Fibroblast of gingiva (primary cell): ENCODE measurements at places on chromosomes 6 and 20.
A peak's percentile ranks its signal among the peaks of the same experiment; 100 is the strongest.

DNA sequence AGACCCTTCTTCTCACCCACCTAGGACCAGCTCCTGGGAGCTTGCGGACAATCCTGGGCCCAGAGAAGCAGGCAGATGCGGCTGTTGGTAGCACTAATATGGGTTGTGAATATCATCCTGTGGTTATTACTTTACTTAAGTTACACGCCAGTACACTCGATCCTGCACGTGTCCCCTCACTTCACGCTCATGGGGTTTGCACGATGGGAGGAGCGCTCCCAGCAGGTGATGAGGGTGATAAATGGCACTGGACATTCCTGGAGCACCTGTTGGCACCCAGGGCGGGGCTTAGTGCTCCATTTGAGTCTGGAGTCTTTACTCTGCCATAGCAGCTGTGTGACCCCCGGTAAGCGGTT, 335.1 kb downstream of the PREX1 start:
- no peak for DNase-seq

GRCh38 chr20:62220666-62221568, 839 bp upstream of the HRH3 start:
- no peak for DNase-seq

DNA sequence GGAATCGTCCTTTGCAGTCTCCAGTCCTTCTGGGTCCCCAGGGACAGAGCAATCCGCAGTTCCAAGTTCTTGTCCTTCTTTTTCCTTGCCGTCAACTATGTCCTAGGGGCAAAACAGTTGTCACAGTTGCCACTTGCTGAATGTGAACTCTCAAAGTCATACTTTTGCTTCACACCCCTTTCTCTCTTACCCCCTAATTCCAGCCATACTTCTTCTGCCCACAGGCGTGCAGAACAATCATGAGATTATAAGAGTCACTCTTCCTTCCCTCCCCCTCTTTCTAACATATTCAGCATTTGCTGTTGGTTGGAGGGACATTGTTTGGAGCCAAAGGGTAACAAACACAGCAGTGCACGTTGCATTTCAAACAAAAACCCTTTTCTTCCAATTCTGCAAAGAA, 74.4 kb downstream of the BCAS1 start:
- no peak for DNase-seq

DNA sequence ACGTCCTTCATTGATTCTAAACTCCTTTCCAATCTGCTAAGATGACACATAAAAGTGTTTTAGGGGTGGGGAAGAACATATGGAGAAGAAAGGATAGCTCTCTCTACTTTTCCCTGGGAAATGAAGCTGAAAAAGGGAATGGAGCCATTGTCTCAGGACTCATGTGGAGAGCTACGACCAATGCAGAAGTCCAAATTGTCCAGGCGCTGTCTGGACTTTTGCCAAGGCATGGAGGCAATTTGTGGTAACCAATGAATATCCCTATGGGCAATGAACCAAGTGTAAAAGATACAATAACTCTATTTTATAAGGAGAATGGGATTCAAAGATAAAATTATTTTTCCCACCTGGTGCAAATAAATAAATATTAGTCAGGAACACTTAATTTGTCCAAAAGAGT, 16.1 kb downstream of the FBXL4 start:
- DNase-seq: no peak

- no peak for DNase-seq
These were observed 179.8 kb downstream of the CLIC5 start for GRCh38 chr6:45835721-45836437.

DNA sequence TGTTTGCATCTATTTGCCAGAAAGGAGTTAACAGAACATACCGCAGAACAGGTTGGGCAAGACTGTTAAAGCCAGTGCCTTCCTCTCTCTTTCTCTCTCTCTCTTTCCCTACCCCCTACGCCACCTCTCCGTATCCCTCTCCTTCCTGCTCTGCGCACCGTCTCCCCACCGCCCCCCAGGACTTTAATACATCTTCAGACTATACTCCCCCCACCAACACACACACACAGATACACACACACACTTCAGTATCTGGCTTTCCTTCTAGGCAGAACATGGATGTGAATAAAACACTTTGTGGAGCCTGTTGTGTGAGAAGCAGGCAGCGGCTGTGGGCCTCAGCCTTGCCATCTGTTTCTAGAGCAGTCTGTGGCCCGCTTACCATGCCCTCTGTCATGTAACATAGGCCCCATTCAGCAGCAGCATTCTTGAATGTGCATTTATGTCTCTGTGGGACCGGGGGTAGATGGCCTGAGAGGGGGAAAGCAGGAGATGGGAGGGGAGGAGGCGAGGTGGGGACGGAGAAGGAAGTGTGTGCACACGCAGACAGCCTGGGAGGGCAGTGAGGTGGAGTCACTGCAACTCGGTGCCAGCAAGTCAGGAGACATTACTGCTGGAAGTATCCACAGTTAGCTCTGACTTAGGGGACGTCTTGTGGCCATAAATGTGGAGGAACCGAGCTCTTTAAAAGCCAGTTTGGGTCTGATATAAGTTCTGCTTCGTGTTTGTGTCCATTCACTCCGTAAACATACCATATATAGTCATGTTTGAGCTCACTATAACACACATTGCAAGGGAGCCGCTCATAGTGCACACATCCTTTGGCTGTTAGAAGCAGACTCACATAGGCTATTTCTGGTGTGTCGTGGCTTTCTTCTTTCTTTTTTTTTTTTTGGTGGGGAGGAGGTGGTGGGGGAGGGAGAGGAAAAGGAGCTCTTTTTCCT, 38.4 kb downstream of the RREB1 start:
- peak; percentile 26 for DNase-seq

DNA sequence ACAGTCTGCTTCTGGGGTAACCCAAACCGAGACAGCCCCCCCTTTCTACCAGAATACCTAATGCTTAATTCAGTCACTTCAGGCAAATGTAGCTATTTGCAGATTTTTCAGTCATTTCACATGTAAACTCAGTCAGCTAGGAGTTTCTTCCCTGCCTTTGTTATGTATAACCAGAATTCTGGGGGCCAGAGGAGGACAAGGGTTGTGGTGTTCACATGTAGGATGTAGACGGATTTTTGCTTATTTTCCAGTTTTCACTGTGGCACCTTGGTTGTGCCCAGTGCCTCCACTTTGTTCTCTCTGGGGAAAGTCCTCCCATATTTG, 51.1 kb downstream of the PROKR2 start:
- no peak for DNase-seq

GRCh38 chr20:38260378-38261053, at the start of gene KIAA1755:
Gene KIAA1755, minus strand, starts transcription at chr20:38260735. Its CDS starts 235 bp downstream, at chr20:38260500.
- DNase-seq: no peak

- DNase-seq: no peak
These were observed 215.2 kb downstream of the SLC35F1 start for GRCh38 chr6:118122161-118122725.

GRCh38 chr6:3788408-3789017, 37.0 kb upstream of the PXDC1 start:
- no peak for DNase-seq

DNA sequence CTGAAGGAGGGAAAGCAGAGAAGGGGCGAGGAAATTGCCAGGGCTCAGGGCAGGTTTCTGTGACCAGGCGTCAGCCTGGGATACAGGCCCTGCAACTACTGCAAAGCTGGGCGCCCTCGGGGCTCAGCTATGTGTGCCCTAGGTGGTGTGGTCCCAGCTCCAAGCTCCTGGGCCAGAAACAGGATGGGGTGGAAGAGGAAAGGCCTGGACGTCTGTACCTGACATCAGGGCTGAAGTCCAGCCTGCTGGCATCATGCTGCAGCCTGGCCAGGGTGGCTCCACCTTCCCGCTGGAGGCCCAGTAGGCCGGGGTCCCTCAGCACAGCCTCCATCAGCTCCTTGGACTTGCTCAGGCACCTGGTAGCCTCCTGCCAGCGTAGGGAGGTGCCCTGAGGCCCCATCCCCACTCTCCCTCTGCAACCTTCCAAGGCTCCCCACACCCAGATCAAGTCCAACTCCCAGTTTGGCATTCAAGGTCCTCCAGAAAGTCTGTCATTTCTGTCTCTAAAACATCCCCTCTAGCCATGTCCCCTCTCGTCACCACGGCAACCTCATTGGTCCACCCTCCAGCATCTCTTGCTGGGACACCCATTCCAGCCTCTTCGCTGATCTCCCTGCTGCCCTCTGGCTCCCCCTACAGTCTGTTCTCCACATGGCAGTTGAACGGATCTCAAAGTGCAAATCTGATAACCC, 38.2 kb downstream of the KIAA1755 start:
- DNase-seq: peak; percentile 21

DNA sequence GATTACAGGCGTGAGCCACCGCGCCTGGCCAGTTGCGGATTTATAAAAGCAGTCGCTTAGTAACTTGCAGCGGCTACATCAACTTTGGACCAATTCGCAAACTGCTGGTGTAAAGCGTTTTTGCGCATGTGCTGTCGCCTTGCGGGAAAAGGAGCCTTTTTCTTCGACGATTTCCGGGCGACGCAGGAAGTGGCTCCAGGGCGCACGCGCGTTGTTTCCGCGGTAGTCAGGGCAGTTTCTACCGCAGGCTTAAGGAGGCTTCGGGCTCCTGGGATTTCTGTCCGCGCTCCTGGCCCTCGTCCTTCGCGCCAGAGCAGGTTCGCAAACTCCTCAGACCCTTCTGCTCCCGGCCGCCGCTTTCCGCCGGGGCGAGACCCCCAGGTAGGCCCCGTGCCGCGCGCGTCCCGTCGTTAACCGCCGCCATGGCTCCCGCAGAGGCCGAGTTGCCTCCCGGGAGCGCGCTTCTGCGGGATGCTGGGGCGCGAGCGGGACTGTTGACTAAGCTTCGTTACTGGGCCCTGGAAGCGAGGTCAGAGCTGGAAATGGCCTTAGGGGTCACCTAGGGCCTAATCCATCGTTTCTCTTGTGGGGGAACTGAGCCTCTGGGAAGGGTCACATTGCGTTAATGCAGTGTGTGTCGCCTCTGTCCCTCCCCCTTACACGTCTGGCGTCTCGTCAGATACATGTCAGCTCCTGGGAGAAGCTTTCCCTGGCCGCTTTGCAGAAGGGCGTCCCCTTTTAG, at the start of gene RAE1:
Gene RAE1 (plus strand): TSS at position 214 of the 742 bp plus-strand sequence. CDS start 2,784 bp downstream, outside the sequence.
- DNase-seq: peak; percentile 89

DNA sequence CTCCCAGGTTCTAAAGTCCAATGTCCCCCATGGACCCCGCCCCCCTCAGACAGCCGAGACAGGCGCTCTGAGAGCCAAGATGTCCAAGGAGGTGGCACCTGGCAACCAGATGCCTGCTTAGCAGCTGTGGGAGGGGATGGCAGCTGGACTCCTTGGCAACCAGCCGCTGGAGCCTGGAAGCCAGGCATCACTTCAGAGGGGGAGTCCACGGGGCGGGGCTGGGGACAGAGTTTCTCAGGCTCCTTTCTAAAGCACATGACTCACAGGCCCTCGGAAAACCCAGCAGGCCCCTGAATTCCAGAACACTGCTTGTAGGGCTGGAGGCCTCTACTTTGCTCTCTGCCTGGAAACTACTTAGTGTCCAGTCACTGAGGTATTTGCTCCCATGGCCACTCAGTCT, 51.5 kb downstream of the PREX1 start:
- DNase-seq: peak; percentile 85

- DNase-seq: peak; percentile 86
These were observed 436.8 kb downstream of the HAO1 start for GRCh38 chr20:7503501-7503900.

- DNase-seq: peak; percentile 89
These were observed 40.1 kb downstream of the TBPL1 start for GRCh38 chr6:133992992-133993680.

- DNase-seq: peak; percentile 69
These were observed 11.0 kb downstream of the TNFAIP3 start for GRCh38 chr6:137878029-137878428.

DNA sequence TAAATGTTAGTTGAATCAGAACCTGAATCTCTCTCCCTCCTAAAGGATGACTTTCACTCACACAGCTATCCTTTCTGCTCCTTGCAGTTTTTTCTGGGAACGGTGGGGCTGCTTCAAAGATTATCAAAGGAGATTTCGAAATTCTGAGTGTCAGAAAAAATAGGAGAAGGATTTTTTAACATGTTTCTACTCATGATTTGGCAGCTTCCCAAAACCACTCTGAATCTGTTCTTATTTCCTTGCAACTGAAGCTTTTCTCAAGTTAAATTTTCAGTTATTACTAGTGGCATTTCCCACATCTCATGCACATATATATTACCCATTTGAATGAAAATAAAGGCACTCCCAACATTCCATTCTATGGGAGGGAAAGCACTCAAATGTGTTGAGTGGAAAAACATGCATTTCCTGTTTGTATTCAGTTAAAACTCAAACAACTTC, 123.6 kb downstream of the LCA5 start:
- peak; percentile 87 for DNase-seq

GRCh38 chr6:36820700-36821580, 18.3 kb downstream of the CPNE5 start:
- no peak for DNase-seq

GRCh38 chr20:58044286-58044685, 184.2 kb downstream of the ANKRD60 start:
- DNase-seq: no peak

DNA sequence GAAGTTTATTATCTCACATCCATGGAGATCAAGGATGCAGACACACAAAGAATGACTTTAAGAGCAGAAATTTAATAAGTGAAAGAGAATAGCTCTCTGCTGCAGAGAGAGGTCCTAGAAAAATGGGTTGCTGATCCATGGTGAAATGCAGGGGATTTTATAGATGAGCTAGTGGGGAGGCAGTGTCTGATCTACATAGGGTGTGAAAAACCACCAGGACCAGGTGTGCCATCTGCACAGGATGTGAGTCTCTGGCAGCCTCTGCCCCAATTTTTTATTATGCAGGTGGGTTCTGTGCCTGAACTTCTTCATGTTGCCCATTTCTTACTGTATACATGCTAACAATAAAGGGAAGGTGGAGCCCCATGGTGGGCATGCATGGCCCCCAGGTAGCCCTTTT, 19.9 kb upstream of the NANP start:
- DNase-seq: no peak

GRCh38 chr20:58130156-58130555, 98.3 kb downstream of the ANKRD60 start:
- DNase-seq: no peak

- no peak for DNase-seq
These were observed 158.9 kb downstream of the MRPL14 start for GRCh38 chr6:43968110-43968965.

- DNase-seq: no peak
These were observed 77.4 kb upstream of the SULF2 start for GRCh38 chr20:47862574-47863240.

- DNase-seq: no peak
These were observed 23.4 kb downstream of the THBS2 start for GRCh38 chr6:169230322-169230665.

DNA sequence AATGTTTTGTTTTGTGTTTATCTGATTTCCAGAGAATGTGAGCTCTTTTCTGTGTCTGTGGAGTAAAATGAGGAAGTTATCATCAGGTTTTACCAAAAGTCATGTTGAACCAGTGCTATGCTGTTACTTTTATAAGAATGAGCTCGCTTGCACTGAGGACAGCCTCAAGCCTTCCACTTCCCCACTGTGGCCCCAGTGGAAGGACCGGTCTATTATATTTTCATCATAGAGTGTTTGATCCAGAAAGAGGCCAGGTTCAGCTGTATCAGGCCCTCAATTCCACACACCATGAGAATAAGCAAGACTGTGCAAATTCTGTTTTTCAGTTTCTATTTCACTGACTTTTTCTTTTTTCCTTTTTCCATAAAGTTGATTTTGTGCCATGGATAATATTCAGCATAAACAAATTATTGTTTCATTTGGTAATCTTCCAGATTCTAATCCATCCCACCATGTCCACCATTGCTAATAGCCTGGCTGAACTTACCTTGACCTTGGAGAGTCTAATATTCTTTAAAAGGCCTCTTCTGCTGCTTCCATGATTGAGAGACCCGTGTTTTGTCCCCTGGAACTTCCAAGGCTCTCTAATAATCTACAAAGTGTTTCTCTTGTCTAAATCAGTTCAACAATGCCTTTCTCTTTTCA, 286.2 kb downstream of the THBS2 start:
- DNase-seq: no peak

GRCh38 chr6:12716298-12716916, at the start of gene PHACTR1:
Gene PHACTR1, plus strand, starts transcription at chr6:12716767.
- DNase-seq: no peak
